Hepatocyte (in vitro differentiated cells): ENCODE measurements at places on chromosomes 11 and 22. TPM values are rescaled to one million over a fixed set of nuclear protein-coding genes. Genes with fewer than 3 reads are reported as not detected.
A peak's percentile ranks its signal among the peaks of the same experiment; 100 is the strongest.

GRCh38 chr11:61828629-61829407, 718 bp downstream of the FADS2 start:
- H3K27ac ChIP-seq, result peak overlapping the region; percentile 98
- peak overlapping the region; percentile 95 for H3K4me3 ChIP-seq
- peaks cover 26% of the 10 kb centered on the region for H3K4me1 ChIP-seq
- no peaks in the 10 kb centered on the region for H3K36me3 ChIP-seq

DNA sequence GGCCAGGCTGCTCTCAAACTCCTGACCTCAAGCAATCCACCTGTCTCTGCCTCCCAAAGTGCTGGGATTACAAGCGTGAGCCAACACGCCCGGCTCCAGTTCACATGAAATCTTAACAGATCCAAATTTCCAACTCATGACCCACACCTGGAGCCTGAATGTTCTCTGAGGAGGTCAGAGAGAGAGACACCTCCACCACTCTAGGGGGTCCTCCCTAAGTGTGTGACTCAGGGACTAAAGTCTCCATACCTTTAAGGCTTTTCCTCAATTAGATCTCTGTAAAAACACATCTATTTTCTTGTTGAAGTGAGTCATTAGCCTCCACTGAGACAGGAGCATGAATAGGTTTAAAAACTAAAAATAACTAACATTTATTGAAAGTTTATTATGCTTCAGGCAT, 376.4 kb downstream of the CADM1 start:
- no peaks in the 10 kb centered on the region for H3K4me1 ChIP-seq
- no peak for DNase-seq
- no peak overlapping the region for H3K27ac ChIP-seq
- H3K27me3 ChIP-seq, result no peaks in the 10 kb centered on the region

- no peaks in the 10 kb centered on the region for H3K36me3 ChIP-seq
- peaks cover 18% of the 10 kb centered on the region for H3K4me1 ChIP-seq
- peak; percentile 77 for DNase-seq
- no peaks in the 10 kb centered on the region for H3K27me3 ChIP-seq
- H3K4me3 ChIP-seq, result no peak overlapping the region
These were observed 14.3 kb downstream of the DHCR7 start for GRCh38 chr11:71433648-71434450.

DNA sequence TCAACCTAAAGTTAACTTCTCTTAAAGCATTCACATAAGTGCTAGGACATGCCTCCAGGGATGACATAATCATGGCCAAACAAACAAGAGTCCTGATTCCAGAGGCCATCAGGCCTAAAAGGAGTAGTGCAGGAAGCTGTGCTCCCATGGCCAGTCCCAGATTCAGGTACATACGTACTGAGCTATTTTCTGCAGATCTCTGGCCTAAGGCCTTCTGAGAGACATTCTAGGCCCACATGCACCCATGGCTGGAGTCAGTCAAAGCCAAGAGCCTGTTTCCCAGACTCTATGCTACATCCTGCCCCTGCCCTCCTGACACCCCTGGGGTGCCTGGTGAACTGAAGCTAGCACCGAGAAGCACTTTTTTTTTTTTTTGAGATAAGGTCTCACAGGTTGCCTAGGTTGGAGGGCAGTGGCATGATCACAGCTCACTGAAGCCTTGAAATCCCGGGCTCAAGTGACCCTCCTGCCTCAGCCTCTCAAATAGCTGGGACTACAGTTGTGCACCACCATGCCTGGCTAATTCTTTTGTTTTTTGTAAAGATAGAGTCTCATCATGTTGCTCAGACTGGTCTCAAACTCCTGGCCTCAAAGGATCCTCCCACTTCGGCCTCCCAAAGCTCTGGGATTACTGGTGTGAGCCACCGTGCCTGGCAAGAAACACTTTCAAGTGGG, 553 bp downstream of the CD3D start:
- H3K27ac ChIP-seq, result no peak overlapping the region
- DNase-seq, result no peak

The MSANTD2 gene
- total RNA-seq, result 14.9 and 18.3 TPM in 2 replicates

The CCDC116 gene
- total RNA-seq, result 0.20 and 0.30 TPM in 2 replicates

The HPX gene
- total RNA-seq, result 361 and 367 TPM in 2 replicates
